ENCODE measurements at places on chromosomes 6 and 20.
A peak's percentile ranks its signal among the peaks of the same experiment; 100 is the strongest.

GRCh38 chr6:25217302-25217701 lies 61.9 kb upstream of the CARMIL1 start:
- no peak for DNase-seq

DNA sequence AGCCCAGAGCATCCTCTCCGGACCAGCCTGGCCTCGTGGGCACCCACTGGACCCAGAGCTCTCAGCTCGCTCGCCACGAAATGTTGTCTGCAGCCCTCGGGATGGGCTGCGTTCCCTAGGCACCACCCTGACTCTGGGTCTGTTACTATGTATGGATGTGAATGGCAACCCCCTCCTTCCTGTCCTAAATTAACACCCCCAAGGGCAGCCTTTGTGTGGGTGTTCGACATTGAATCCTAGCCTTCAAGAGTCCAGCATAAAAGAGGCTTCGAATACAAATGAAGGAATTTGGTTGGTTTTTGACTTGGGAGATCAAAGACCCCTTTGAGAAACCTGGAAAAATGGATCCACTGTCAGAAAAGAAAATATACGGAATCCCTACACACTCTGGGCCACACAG lies 86.1 kb downstream of the BMP7 start:
- no peak for DNase-seq

- DNase-seq: no peak
Measured at GRCh38 chr6:118298476-118299427, 249.3 kb upstream of the PLN start.

DNA sequence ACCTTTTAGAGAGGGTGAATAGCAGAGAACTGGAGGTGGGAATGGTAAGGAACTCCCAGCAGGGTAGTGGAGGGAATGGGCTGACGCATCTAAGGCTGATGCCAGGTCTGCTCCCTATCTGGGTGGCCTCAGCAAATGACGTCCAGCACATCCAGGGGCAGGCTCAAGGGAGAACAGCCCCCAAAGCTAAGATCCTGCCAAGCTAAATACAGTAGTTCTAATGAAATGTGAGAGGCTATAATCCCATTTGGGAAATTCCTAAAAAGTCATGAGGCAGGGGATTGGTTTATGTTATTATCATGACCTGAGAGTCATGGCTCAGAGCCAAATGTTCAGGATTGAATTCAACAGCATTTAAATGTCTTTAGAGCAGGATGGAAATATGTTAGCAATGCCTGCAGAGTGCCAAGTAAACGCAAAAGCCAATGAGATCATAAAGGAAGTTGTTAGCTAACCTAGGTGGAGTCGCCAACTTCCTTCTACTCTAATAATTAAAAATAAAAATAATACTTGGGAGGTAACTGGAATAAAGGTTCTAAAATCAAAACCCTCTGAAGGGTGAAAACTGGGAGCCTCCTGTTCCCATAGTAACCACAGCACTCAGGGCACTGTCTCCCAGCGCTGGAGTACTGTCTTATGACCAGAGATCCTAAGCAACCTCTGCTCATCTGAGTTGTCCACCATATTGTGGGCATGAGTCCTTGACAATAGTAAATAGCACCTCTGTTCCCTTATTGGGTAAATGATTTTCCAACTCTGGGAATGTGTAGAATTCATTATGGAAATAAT lies 34.8 kb downstream of the IYD start:
- DNase-seq: no peak

GRCh38 chr6:108751282-108751681 lies 96.9 kb upstream of the ARMC2 start:
- no peak for DNase-seq

GRCh38 chr20:16970776-16971175 lies 222.6 kb downstream of the OTOR start:
- no peak for DNase-seq

- no peak for DNase-seq
Measured at GRCh38 chr6:12601881-12602280, 114.7 kb upstream of the PHACTR1 start.

GRCh38 chr20:48718786-48719578 lies 108.8 kb downstream of the PREX1 start:
- no peak for DNase-seq

- no peak for DNase-seq
Measured at GRCh38 chr6:157411368-157411767, 30.4 kb downstream of the ZDHHC14 start.

DNA sequence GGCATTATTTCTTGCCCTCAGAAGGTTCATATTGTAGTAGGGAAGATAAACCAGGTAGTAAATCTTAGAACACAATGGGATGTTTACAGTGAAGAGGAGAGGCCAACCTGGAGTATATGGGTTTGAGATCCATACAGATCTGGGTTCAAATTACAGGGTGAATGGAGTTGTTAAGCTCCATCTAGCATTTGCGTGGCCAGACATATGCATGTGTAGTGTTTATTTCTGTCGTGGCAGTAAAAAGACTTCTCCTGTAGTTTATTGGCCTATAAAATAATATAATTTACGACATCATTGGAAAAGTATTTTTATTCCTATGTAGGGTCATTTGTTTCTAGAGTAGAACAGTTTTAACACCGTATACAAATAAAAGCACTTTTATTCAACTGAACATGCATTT lies 25.2 kb upstream of the TULP4 start:
- DNase-seq: no peak

DNA sequence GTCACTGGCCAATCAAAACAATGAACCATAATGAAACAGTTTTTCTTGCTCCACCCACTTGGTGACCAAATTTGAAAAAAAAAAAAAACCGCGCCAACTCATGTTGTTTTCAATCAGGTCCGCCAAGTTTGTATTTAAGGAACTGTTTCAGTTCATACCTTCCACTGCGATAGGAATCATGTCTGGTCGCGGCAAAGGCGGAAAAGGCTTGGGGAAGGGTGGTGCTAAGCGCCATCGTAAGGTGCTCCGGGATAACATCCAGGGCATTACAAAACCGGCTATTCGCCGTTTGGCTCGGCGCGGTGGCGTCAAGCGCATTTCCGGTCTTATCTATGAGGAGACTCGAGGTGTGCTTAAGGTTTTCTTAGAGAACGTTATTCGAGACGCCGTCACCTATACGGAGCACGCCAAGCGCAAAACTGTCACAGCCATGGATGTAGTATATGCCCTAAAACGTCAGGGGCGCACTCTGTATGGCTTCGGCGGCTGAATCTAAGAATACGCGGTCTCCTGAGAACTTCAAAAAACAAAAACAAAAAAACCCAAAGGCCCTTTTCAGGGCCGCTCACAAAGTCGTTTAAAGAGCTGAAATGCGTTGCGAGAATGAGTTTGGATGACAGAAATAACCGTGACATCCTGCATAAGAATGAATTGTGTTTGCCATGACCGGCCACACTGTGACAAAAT lies 16.7 kb downstream of the HFE start:
- peak; percentile 73 for DNase-seq
